Heart left ventricle (tissue), 16 donors: ENCODE measurements at places on chromosomes 4 and X. TPM values are rescaled to one million over a fixed set of nuclear protein-coding genes. Genes with fewer than 3 reads are reported as not detected.

The CITED1 gene
- not detected for total RNA-seq

The FGF2 gene
- total RNA-seq: 4.2 TPM

The CACNA1F gene
- 0.07 TPM for total RNA-seq

The PCDH7 gene
- total RNA-seq: 126 TPM

The SSX3 gene
- not detected for total RNA-seq

The CENPI gene
- total RNA-seq: 3.3 TPM

The SH2D1A gene
- not detected for total RNA-seq

The SPANXN5 gene
- total RNA-seq: not detected

The TMEM164 gene
- total RNA-seq: 54.5 TPM

The PI4K2B gene
- 6.8 TPM for total RNA-seq

The ZFYVE28 gene
- 11.9 TPM for total RNA-seq

The RBMXL3 gene
- total RNA-seq: not detected

The HSFX2 gene
- total RNA-seq: not detected

The SHROOM2 gene
- 0.85 TPM for total RNA-seq

The KCND1 gene
- 0.66 TPM for total RNA-seq

The MAOA gene
- total RNA-seq: 320 TPM

The SUPT20HL2 gene
- not detected for total RNA-seq

The GYPB gene
- total RNA-seq: not detected

The CFAP47 gene
- not detected for total RNA-seq

The ADGRG2 gene
- total RNA-seq: 0.35 TPM

The MAGEA8 gene
- not detected for total RNA-seq

The TRPC5OS gene
- not detected for total RNA-seq

The TEC gene
- 3.2 TPM for total RNA-seq

The HSFX1 gene
- total RNA-seq: 3.3 TPM

The PRPS2 gene
- 3.4 TPM for total RNA-seq

The NALF2 gene
- total RNA-seq: 6.9 TPM

The HPGDS gene
- 1.00 TPM for total RNA-seq

The F8A1 gene
- 20.4 TPM for total RNA-seq

The RS1 gene
- not detected for total RNA-seq

The HERC5 gene
- 4.7 TPM for total RNA-seq

The GASK1B gene
- total RNA-seq: 89.1 TPM
